NCI-H187 treated with DMSO at 0.1 percent for 48 hours (cell line): ENCODE measurements at places on chromosomes 6 and 20.

DNA sequence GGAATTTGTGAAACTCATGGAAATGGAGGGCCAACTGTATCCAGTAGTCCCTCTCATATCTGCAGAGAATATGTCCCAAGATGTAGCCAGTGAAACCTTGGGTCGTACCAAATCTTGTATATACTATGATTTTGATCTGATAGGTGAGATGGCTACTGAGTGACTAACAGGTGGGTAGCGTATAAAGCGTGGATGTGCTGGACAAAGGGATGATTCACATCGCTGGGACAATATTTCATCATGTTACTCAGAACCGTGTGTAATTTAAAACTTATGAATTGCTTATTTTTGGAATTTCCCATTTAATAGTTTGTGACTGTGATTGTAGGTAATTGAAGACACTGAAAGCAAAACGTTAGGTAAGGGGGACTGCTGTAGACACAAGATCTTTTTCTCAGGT is 144.1 kb downstream of the SMAP1 start:
- DNase-seq = no peak

DNA sequence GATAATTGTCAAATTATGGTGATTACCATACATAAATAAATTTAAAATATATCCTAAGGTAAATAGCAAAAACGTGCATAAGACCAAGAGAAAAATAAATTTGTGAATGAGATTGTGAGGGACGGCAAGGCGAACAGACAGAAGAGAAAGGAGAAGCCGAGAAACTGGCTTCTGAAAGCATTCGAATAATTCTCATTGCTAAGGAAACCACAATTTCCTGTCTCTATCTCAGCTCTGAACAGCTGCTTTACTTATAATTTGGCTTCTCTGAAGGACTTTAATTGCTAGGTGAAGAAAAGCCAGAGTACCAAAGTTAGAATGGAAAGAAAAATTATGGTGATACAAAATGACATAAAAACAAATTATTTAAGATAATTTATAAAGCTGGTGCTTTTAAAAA is 79.0 kb upstream of the RGS17 start:
- DNase-seq = no peak

DNA sequence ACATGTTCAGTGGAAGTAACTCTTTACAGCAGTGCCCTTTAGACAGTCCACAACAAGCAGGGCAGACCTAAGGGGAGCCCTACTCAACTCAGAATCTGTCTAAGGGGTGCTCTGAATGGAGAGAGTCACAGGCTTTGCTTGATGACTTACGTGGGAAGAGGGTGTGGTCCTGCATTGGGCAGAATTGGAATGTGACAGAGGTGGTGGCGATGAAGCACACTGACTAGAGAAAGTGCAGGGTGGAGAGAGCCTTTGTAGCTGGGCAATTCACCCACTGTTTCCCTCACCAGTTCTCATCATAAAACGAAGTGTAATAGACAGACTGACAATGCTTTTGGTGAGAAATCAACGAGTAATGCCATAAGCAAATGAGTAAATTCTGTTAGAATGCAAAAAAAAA is 11.2 kb downstream of the TP53INP2 start:
- DNase-seq = no peak

- DNase-seq = no peak
Observed at GRCh38 chr20:37325206-37325605, 20.7 kb upstream of the SRC start.

DNA sequence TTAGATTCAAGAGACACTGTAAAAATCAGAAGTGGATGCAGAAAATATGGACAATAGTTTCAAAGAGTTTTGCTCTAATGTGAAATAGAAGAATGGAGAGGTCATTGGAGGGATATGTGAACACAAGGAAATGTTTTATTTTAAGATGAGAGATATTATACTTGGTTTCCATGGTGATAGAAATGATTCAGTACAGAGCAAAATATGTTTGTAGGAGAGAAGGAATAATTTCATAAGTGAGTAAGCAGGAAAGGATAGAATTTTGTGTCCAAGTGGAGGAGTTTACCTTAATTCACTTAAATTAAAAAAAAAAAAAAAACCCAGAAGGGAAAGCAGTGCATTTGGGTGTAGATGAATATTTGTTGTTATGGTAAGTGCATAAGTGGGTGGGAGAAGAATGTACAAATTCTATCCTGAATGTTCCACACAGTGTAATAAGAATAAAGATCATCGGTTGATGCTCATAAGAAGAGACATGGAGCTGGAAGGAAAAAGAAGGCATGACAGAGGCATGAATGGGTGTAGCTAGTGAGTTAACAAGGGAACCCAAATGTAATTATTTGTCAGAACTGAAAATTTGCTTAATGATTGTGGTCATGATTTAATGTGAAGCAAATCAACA is 688.9 kb upstream of the GJE1 start:
- no peak for DNase-seq

GRCh38 chr6:132764370-132764769 is 6.7 kb upstream of the VNN2 start:
- DNase-seq = no peak
